ENCODE measurements at places on chromosomes 16 and 17.

DNA sequence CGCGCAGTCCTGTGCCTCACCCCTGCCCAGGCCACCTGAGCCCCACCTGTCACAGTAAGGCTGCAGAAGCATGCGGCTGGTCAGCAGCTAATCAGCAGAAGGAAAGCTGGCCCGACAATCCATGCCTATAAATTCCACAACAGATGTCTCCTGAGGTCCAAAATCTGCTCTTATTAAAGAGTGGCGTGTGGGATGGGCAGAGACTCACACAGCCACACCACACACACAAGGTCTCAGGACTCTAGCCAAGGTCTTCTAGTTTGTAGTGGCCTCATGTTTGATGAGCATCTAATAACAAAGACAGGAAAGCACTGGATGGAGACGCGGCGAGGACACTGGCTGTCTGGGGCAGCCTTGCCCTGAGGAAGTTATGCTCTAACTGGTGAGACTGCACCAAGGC, 55.9 kb downstream of the ANKRD11 start:
- DNase-seq, result no peak

DNA sequence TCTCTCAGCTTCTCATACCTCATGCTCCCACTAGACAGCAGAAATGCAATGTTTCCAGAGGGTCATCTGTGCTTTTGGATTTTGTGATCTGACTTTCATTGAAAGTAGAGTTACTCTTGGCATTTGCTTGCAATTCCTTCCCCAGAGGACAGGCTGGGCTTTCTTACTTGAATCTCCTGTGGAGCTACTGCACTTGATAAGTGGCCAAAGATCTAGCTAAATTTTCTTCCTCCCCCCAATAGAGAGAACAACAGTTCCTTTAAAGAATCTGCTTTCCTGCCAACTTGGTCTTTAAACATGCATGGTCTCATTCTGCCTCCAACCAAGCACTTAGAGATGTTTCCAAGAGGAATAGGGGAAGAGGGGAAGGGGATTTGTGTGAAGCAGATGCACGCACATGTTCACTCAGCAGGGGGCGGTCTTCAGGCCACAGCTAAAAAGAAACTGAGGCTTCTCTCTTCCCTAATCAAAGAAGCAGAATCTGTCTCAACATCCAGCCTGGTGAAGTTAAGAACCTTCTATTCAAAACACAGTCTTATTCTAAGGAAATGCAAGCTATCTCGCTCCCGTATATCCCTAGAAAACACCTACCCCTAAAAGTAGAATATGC, 229.6 kb downstream of the ZFHX3 start:
- DNase-seq, result no peak

DNA sequence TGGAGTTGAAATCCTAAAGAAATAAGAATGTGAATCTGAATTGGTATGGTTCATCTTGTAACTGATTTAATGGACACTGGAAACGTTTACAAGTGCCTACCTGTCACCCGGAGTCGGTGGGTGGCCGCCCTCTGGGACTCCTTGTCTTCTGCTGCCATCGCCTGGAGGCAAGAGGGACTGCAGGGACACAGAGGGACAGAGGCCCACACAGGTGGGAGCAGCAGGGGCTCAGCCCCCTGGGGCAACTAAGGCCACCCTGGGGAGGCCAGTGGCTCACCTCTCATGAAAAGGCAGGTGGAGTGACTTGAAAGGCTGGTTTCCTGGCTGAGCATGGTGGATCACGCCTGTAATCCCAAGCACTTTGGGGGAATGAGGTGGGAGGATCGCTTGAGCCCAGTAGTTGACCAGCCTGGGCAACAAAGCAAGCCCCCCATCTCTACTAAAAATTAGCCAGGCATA, 23.2 kb downstream of the TMEM92 start:
- DNase-seq, result no peak

- DNase-seq, result no peak
These were observed 28.2 kb downstream of the NEUROD2 start for GRCh38 chr17:39579318-39580081.

DNA sequence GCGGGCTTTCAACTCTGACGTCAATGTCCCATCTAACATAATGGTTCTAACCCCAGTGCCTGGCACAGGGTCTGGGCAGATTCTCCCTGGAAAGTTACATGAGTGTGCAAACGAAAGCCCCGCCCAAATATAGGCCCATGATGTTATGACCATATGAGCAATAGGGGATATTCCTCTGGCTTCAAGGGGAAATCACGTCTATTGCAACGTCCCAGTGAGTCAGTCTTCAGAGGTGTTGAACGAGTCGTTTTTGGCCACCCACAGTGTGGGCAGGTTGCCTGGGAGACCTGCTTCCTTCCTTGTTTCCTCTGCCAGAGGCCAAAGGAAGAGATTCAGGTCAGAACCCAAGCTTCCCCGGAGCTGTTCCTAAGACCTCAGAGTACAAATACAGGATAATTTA, 30.3 kb downstream of the PIK3R5 start:
- no peak for DNase-seq

DNA sequence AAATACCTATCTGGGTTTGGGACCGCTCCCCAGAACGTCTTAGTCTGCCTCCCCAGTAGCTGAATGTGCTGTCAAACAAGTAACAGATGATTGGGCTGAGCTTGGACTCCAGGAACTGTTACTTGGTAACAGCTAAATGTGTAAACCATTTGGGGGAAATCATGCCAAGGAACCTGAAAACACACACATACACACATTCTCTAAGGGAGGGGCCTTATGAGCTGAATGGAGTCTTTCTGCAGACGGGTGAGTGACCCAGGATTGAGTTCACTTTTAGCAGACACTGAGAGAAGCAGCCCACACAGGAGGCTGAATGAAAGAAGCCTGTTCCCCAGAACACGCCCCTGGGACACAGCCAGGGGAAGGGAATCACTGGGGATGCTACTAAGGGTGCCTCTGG, 1.6 kb downstream of the ACLY start:
- peak; percentile 42 for DNase-seq

Measured in AG09309 (cell line).